Left ventricle myocardium inferior (tissue), 1 donor: ENCODE measurements at places on chromosomes 2 and 18. TPM values are rescaled to one million over a fixed set of nuclear protein-coding genes. Genes with fewer than 3 reads are reported as not detected.

DNA sequence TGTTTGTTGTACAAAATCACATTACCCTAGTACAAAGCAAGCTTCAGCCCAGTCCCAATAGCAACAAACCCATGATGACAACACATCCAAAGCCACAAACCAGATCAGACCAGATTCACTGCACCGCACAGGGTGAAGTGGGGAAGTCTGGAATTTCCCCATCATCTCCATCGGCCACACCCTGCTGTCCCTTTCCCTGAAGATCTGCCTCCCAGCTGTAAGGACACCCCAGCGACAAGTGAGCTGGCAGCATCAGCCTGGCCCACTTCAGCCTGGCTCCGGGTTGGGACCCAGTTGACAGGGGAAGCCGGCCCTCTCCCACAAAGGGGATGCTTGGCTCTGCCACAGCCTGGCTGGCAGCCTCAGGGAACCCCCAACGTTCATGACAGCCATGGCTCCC lies 207.6 kb downstream of the MGAT5 start:
- DNase-seq = no peak
- H3K27me3 ChIP-seq = no peaks in the 10 kb centered on the region
- no peak overlapping the region for H3K4me3 ChIP-seq
- H3K36me3 ChIP-seq = no peaks in the 10 kb centered on the region
- H3K4me1 ChIP-seq = no peaks in the 10 kb centered on the region

DNA sequence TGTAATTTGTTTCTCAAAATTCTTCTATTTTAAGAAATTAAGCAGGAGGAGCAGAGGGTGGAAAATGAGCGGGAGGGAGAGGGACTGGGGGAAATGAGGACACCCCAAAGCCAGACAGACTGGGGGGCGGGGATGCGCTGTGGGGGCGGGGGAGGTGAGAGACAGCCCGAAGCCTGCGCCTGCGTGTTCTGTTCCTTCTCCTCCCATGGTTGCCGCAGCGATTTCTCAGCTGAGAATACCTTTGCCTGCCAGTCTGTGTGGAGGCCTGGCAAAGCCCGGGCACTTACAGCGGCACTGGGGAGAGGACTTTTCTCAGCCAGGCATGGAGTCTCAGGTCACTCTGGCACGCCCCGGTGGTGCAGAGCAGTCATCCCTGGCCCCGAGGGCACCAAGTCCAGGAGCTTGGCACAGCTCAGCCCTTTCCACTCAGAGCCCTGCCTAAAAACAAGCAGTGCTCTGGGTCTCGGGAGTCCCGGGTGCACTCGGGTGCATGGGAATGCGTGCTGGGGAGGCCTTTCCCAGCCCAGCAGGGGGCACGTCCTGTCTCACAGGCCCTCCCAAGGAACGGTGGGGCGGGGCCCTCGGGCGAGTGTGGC lies 289.3 kb upstream of the HS6ST1 start:
- H3K27me3 ChIP-seq = peaks cover 4% of the 10 kb centered on the region
- H3K4me3 ChIP-seq = peak overlapping the region; percentile 34
- H3K36me3 ChIP-seq = no peaks in the 10 kb centered on the region
- no peak overlapping the region for H3K27ac ChIP-seq

DNA sequence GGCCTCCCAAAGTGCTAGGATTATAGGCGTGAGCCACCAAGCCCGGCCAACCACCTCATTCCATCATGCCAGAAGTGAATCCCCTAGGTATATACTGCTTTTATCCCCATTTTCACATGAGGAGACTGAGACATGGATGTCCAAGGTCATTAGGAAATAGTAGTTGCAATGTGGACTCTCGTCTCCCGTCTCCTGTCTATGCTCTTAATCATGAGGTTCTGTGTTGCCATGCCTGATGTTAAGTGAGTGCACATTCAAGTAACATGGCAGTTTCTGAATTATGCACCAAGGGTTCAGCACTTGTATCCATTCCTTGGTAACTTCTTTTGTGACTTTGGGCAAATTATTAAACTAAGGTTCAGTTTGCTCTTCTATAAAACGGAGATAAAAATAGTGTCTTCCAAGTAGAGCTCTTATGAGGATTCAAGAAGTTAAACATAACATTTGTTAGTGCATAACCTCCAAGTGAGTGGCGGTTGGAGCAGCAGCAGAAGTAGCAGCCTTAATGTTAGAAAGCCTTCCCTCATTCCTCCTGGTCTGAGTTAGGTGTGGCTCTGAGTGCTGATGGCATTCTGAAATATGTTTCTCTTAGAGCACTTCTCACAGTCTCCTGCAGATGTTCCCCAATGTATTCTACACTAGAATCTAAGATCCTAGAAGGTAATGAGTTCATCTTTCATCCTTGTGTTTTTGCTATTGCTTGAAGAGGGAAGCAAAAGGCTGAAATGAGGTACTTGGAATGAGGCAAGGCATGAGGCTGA lies 21.9 kb downstream of the SOCS6 start:
- H3K27ac ChIP-seq = no peak overlapping the region
- H3K27me3 ChIP-seq = no peaks in the 10 kb centered on the region
- no peak for DNase-seq
- H3K4me1 ChIP-seq = peaks cover 23% of the 10 kb centered on the region
- no peaks in the 10 kb centered on the region for H3K36me3 ChIP-seq

DNA sequence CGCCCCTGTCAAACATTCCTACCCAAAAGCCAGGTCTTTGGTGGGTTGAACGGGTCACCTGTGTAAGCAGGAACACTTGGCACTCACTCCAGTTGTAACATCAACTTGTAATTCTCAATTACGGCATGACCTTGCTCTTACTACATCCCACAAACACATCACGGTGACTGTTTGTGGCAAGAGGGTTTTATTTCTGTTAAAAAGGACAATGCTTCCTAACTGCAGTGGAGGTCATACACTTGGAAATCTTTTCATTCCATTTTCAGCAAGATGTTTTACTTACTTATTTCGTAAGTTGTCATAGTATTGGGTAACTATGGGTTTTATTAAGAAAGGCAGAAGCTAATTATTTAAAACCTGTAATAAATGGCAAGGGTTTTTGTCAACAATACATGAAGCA lies 126.1 kb downstream of the ZNF516 start:
- peaks cover 34% of the 10 kb centered on the region for H3K36me3 ChIP-seq
- no peak overlapping the region for H3K4me3 ChIP-seq
- no peaks in the 10 kb centered on the region for H3K4me1 ChIP-seq
- no peak overlapping the region for H3K27ac ChIP-seq
- no peak for DNase-seq
- H3K27me3 ChIP-seq = no peaks in the 10 kb centered on the region

DNA sequence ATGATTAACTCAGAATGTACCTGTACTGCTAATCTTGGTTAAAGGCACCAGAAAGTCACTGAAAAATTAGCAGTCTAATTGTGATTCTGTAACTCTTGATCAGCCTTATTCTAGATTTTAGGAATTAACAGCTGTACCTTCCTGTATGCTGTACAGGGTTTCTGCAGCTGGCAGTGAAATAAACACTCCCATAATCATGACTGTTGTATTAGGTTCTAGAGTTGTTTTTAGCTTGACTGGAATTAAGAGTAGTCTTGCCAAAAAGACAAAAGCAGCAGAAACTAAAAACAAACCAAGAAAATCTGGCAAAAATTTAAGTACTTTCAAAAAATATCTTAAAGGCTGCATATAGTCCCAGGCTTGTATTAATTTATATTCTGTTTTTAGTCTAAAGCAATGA lies 103.5 kb downstream of the SOS1 start:
- peaks cover 25% of the 10 kb centered on the region for H3K4me1 ChIP-seq
- peak overlapping the region; percentile 55 for H3K27ac ChIP-seq
- H3K4me3 ChIP-seq = no peak overlapping the region
- no peak for DNase-seq
- peaks cover 21% of the 10 kb centered on the region for H3K36me3 ChIP-seq

DNA sequence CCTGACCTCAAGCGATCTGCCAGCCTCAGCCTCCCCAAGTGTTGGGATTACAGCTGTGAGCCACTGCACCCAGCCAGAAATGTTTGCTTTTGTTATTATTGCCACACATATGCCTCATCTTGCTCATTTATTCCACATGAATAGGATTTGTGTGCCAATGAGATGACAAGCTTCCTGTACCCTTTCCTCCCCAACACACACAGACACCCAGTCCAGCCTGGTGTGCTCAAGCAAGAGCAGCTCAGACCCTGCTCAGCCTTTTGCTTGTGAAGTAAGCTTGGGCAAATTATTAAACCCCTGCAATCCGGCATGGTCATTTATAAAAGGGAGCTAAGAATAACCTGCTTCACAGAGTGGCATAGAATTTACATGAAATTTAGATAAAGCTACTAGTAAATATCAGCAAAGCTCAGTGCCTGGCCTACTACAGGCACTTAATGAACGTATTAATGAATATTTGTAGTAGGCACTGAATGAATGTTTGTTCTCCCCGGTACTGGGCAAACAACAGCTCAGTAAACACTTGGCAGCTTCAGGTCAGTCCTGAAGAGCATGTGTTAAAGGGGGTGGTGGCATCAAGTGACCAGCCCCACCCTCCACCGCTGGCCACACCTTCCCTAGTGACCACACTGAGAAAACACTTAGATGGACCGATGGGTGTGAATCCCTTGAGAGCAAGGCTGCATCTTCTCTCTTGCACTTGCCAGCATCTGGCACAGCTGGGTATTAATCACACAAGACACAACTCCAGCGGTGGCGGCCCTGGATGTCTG lies 280.2 kb downstream of the SRBD1 start:
- no peaks in the 10 kb centered on the region for H3K36me3 ChIP-seq
- H3K27ac ChIP-seq = no peak overlapping the region
- H3K4me3 ChIP-seq = no peak overlapping the region
- H3K4me1 ChIP-seq = no peaks in the 10 kb centered on the region

- no peaks in the 10 kb centered on the region for H3K27me3 ChIP-seq
- no peaks in the 10 kb centered on the region for H3K36me3 ChIP-seq
- peak; percentile 39 for DNase-seq
- no peak overlapping the region for H3K4me3 ChIP-seq
- peaks cover 90% of the 10 kb centered on the region for H3K4me1 ChIP-seq
Measured at GRCh38 chr2:100891906-100892642, 72.1 kb downstream of the NPAS2 start.

DNA sequence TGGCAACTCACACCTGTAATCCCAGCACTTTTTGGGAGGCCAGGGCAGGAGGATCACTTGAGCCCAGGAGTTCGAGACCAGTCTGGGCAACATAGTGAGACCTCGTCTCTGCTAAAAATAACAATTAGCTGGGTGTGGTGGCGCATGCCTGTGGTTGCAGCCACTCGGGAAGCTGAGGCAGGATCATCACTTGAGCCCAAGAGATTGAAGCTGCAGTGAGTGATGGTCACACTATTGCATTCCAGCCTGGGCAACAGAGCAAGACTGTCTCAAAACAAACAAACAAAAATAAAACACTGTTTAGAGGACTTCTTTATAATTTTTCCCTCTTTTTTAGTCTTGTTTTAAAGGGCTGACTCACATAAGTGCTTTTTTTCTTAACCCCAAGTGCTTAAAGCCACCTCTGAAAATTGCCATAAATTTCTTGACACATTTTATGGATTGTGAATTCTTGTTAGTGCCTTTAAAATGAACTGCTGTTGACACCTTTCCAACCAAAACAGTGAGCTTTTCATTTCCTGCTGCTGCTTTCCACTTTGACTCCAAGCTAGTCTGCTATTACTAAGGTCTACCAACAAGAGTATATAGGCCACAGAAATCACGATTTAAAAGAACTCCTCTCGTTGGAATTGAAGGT lies 41.7 kb downstream of the CYP20A1 start:
- peaks cover 91% of the 10 kb centered on the region for H3K36me3 ChIP-seq
- DNase-seq = no peak
- H3K4me1 ChIP-seq = no peaks in the 10 kb centered on the region
- no peak overlapping the region for H3K4me3 ChIP-seq

GRCh38 chr2:20608666-20609348 lies 42.1 kb downstream of the HS1BP3 start:
- peak; percentile 14 for DNase-seq
- H3K36me3 ChIP-seq = no peaks in the 10 kb centered on the region
- H3K27ac ChIP-seq = peak overlapping the region; percentile 95
- peaks cover 78% of the 10 kb centered on the region for H3K4me1 ChIP-seq
- H3K27me3 ChIP-seq = no peaks in the 10 kb centered on the region

GRCh38 chr2:222304737-222305515 lies 6.1 kb upstream of the PAX3 start:
- H3K4me1 ChIP-seq = peaks cover 46% of the 10 kb centered on the region
- peak overlapping the region; percentile 66 for H3K4me3 ChIP-seq
- peaks cover 100% of the 10 kb centered on the region for H3K27me3 ChIP-seq

DNA sequence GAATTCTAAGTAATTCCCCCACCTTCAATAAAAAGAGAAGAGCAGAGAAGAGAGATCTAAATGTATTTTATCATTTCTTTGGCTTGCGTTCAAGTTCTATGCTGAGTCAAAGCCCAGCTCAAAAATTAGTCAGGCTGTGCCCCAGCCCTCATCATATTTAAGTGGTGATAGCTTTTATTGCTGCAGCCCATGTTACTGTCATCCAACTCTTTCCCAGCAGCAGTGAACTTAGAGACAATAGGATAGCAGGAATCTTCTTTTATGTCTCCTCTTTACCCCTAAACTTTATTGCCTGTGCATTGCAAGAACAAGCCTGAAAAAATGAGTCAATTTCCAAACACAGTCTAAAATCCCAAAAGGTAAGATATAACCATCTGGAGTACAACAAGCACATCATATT lies 1599.3 kb upstream of the PIK3C3 start:
- H3K27me3 ChIP-seq = no peaks in the 10 kb centered on the region
- DNase-seq = no peak
- H3K4me3 ChIP-seq = no peak overlapping the region
- H3K4me1 ChIP-seq = no peaks in the 10 kb centered on the region
- H3K27ac ChIP-seq = no peak overlapping the region

DNA sequence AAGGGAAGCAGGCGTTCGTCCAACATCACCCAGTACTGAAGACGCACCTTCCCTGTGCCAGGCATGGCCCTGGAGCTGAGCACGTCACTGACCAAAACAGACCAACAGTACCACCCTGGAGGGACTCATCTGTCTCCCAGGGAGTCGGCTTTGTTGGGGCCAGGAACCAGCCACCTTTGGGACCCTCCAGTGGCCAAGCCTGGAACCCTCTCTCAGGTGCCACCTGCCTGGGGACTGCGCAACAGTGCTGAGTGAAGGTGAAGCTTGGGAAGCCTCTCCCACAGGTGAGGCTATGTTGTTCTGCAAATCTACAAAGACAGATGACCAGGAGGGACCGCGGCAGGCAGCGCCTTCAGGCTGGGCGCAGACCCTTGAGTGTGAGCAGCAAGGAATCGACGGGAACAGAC lies 91.4 kb upstream of the OTOS start:
- peaks cover 38% of the 10 kb centered on the region for H3K4me1 ChIP-seq
- H3K27ac ChIP-seq = no peak overlapping the region
- no peak overlapping the region for H3K4me3 ChIP-seq
- no peak for DNase-seq

GRCh38 chr2:120433816-120434290 lies 87.9 kb downstream of the INHBB start:
- H3K27ac ChIP-seq = no peak overlapping the region
- DNase-seq = no peak
- no peaks in the 10 kb centered on the region for H3K36me3 ChIP-seq
- no peak overlapping the region for H3K4me3 ChIP-seq
- peaks cover 64% of the 10 kb centered on the region for H3K27me3 ChIP-seq
- no peaks in the 10 kb centered on the region for H3K4me1 ChIP-seq

Gene PDCL3
- total RNA-seq = 27.6 TPM

Gene TRIM43
- total RNA-seq = not detected

Gene GPR45
- not detected for total RNA-seq

Gene LINC00305
- not detected for total RNA-seq

Gene CRYGD
- total RNA-seq = not detected

Gene RRM2
- 2.1 TPM for total RNA-seq

Gene MARCHF4
- total RNA-seq = 0.08 TPM

Gene CCDC148
- 0.30 TPM for total RNA-seq

Gene CNGA3
- total RNA-seq = not detected

Gene CROCC2
- not detected for total RNA-seq

Gene CRACDL
- total RNA-seq = 3.0 TPM

Gene MROH2A
- not detected for total RNA-seq
